A549 treated with CpdA at 1 μM for 4 hours (cell line): ENCODE measurements at places on chromosomes 11 and 22. TPM values are rescaled to one million over a fixed set of nuclear protein-coding genes. Genes with fewer than 3 reads are reported as not detected.

The APOBEC3A gene
- total RNA-seq = 0.21 TPM in 1 of 5 replicates, not detected in the others

The OR2AG2 gene
- 0.01 to 0.13 TPM in 2 of 5 replicates, not detected in the others for total RNA-seq

The MLC1 gene
- total RNA-seq = 0.06 to 0.07 TPM (median 0.07 TPM) in 3 of 5 replicates, not detected in the others

The MMP8 gene
- not detected in 5 replicates for total RNA-seq

The SPON1 gene
- 0.02 TPM in 1 of 5 replicates, not detected in the others for total RNA-seq

The CSF2RB gene
- not detected in 5 replicates for total RNA-seq

The BTG4 gene
- total RNA-seq = 0.09 to 0.22 TPM (median 0.11 TPM) in 3 of 5 replicates, not detected in the others

The APOBEC3F gene
- total RNA-seq = 1.8 to 3.0 TPM (median 2.4 TPM) in 5 replicates

The P4HA3 gene
- total RNA-seq = 29.6 to 51.0 TPM (median 40.7 TPM) in 5 replicates

The NLRP14 gene
- total RNA-seq = 0.05 TPM in 1 of 5 replicates, not detected in the others

The CD6 gene
- 0.10 to 0.64 TPM (median 0.27 TPM) in 5 replicates for total RNA-seq

The FAM83F gene
- total RNA-seq = not detected in 5 replicates

The RFPL1 gene
- total RNA-seq = not detected in 5 replicates

The ELFN2 gene
- 5.8 to 9.0 TPM (median 8.2 TPM) in 5 replicates for total RNA-seq

The IGF2 gene
- 1.3 to 3.3 TPM (median 1.9 TPM) in 5 replicates for total RNA-seq

The KCNA4 gene
- total RNA-seq = not detected in 5 replicates

The MS4A7 gene
- total RNA-seq = not detected in 5 replicates

The CNTF gene
- 1.2 to 2.0 TPM (median 1.4 TPM) in 5 replicates for total RNA-seq

The TMEM109 gene
- 99.5 to 133 TPM (median 128 TPM) in 5 replicates for total RNA-seq

The PLAAT4 gene
- total RNA-seq = 1.5 to 2.3 TPM (median 1.9 TPM) in 5 replicates

The OR5AN1 gene
- not detected in 5 replicates for total RNA-seq

The DCHS1 gene
- total RNA-seq = 0.09 to 0.14 TPM (median 0.11 TPM) in 5 replicates

The GNG3 gene
- total RNA-seq = 0.08 TPM in 1 of 5 replicates, not detected in the others

The NDUFV1 gene
- 138 to 149 TPM (median 148 TPM) in 5 replicates for total RNA-seq

The CLTCL1 gene
- total RNA-seq = 3.5 to 5.8 TPM (median 5.4 TPM) in 5 replicates

The FOLH1 gene
- total RNA-seq = not detected in 5 replicates

The FAM111B gene
- total RNA-seq = 7.2 to 9.3 TPM (median 7.7 TPM) in 5 replicates

The GGTLC3 gene
- not detected in 5 replicates for total RNA-seq

The MRGPRG gene
- not detected in 5 replicates for total RNA-seq

The UNC93B1 gene
- total RNA-seq = 57.9 to 77.3 TPM (median 69.7 TPM) in 5 replicates

The MS4A5 gene
- total RNA-seq = not detected in 5 replicates

The FJX1 gene
- total RNA-seq = 26.4 to 46.4 TPM (median 40.3 TPM) in 5 replicates

The CALCA gene
- total RNA-seq = 0.03 TPM in 1 of 5 replicates, not detected in the others

The RAB38 gene
- total RNA-seq = 0.71 to 1.5 TPM (median 0.93 TPM) in 5 replicates

The APOA4 gene
- not detected in 5 replicates for total RNA-seq

The ZNF215 gene
- 0.99 to 1.4 TPM (median 1.3 TPM) in 5 replicates for total RNA-seq

The MUC6 gene
- total RNA-seq = under 0.01 to 0.01 TPM in 2 of 5 replicates, not detected in the others

The CARD18 gene
- not detected in 5 replicates for total RNA-seq

The MYBPC3 gene
- 0.05 to 0.06 TPM (median 0.05 TPM) in 4 of 5 replicates, not detected in the other for total RNA-seq

The CFAP300 gene
- 4.4 to 5.9 TPM (median 5.6 TPM) in 5 replicates for total RNA-seq

The FAM118B gene
- total RNA-seq = 14.9 to 16.5 TPM (median 15.5 TPM) in 5 replicates

The ART1 gene
- not detected in 5 replicates for total RNA-seq

The GAL gene
- 10.1 to 21.1 TPM (median 19.3 TPM) in 5 replicates for total RNA-seq
